ENCODE measurements at places on chromosomes 13 and 19.

DNA sequence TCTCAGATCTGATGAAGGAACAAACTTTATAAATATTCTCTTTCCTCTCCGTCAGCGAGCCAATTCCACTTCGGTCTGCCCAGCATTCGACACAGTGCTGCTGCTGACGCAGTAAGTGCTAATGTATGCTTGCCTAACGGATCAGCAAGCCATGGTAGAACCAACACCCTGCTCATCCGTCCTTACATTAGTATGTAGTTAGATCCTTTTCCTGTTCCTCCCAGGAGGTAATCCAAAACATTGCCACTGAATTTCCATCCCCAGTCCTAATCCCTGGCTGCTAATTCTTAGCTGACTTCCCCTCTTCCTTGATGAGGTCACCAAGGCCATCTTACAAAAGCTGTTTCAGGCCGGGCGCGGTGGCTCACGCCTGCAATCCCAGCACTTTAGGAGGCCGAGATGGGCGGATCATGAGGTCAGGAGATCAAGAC is 88.0 kb downstream of the STARD13 start:
- no peak for DNase-seq

DNA sequence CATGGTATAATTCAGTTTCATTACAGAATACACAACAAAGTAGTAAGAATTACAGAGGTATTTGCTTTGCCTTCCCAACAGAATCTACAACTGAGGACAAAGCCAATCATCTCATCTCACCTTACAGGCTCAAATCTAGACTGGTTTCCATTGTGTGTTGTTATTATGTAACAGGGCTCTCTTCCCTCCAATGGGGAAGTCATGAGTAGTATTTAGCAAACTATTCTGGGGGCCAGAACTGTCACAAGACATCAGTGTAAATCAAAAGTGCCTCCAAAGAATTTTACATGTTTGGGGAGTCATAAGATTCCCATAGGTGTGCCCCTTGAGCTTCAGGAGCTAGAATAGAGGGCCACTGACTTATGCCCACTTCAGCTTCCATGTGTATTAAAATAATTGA is 187.0 kb upstream of the EDNRB start:
- DNase-seq: no peak

DNA sequence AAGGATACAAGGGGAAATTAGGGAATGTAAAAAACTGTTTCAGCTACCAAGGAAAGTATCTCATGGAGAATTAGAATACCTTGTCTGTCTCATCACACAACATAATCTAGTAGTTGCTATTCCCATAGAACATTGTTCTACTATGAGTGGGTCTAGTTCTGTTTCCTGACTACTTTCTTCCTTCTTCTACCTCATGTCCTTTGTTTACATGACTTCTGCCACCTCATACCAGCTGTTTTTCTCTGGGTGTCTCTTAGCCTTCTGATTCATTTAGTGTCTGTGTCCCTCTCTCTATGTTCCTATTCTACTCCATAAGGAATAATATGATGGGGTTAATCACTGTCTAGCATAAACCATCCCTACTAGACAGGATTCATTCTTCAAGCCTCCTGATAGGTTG is 887.3 kb downstream of the DIAPH3 start:
- no peak for DNase-seq

GRCh38 chr13:68727798-68728197 is 1379.8 kb upstream of the ATXN8OS start:
- no peak for DNase-seq

DNA sequence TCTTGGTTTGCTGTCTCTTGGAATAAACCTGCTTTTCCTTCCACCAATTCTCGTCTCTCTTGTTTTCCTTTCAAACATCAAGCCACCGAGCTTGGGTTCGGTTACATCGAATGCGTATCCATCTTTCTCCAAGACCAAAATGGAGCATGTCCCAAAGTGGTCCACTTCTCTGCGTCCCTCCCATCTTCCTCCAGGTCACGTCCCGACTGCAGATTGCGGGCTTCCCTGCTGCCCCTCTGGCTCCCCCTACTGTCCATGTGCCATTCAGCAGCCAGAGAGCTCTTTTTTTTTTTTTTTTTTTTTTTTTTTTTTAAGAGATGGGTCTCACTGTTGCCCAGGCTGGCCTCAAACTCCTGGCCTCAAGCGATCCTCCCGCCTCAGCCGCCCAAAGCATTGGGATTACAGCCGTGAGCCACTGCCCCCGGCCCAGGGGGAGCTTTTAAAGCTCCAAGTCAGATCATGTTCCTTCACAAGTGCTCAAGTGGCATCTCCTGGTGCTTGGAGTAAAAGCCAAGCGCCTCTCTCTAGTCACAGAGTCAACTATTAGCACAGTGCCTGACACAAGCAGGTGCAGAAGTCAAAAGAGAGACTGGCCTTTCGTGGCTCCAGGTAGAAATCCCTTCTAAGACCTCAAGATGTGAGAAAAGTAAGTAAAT is 10.0 kb downstream of the COL5A3 start:
- DNase-seq: peak; percentile 82

- no peak for DNase-seq
These were observed 18.8 kb downstream of the ZSCAN5A start for GRCh38 chr19:56295531-56296455.

DNA sequence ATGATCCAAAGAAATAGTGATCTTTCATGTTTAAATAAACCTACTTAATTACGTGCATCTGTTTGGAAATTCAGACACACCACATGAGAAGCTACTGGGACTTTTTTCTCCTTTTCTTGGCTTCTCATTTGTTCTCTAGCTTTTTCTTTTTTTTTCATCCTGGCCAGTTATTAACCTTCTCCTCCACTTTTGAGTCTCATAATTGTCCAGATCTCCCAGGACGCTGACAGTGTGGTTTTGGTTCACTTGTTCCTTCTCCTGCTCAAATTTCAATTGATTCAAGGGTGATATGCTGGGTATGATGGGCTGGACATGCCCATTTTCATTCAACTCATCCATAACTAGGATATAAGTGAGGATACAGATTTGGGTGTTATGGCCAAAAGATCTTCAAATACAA is 152.3 kb downstream of the TM9SF2 start:
- DNase-seq: no peak

- DNase-seq: no peak
These were observed 13.4 kb downstream of the RB1 start for GRCh38 chr13:48316826-48317510.

GRCh38 chr19:2973229-2973628 is 4.1 kb upstream of the TLE6 start:
- DNase-seq: no peak

DNA sequence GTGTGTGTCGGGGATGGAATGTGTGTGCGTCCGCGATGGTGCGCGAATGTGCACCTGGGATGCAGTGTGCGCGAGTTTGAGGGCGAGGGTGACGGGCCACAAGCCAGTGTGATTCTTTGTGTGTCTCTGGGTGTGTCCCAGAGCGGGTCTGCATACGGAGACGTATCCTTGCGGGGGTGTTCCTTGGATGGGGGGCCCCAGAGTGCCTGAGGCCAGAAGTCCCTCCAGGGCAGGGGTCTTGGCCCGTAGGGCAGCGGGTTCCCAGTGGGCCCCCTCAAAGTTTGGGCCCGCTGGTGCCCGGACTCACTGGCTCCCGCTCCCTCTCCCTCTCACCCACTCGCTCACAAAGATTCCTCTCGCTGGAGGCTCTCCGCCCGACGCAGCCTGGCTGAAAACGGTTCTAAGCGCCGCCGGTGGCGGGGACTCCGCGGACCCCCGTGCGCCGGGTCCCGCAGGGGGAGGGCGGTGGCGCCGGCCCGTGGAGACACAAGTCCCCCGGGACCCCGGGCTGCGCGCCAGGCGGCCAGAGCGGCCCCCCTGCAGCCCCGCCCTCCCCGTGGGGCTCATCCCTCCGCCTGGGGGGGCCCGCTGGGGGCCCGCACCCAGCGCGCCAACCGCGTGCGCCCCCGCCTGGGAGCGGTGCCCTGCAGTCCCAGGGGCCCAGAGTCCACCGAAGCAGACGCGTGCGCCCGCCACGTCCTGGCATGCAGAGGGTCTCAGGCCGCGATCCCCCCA is 886 bp downstream of the CRLF1 start:
- no peak for DNase-seq

- no peak for DNase-seq
These were observed 419 bp downstream of the KDM4B start for GRCh38 chr19:4969292-4969771.

- peak; percentile 29 for DNase-seq
These were observed 18.3 kb downstream of the KDM4B start for GRCh38 chr19:4987256-4987655.

DNA sequence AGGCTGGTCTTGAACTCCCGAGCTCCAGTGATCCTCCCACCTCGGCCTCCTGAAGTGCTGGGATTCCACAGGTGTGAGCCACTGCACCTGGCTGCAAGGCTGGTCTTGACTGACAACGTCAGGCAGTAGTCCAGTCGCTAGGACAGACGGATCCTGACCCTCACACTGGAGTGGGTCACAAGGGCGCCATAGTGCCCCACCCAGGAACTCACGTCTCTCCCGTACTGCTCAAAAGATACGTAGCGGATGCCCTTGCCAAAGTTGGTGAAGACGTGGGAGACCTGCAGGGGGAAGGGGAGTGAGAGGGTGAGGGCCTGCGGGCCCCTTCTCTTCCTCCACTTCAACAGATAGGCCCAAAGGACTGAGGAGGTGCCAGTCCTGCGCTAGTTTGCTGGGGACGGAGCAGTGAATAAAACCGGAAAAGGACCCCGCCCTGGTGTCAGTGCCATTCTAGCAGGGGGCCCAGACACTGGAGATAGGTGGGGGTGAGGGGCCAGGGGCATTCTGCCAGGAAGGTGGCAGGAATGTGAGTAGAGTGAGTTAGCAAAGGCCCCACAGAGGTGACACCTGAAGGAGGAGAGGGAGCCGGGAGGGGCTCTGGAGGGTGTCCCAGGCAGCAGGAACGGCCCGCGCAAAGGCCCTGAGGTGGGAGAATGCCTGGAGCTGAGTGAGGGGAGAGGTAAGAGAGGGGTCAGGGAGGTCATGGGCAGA is 11.9 kb downstream of the MRPS12 start:
- DNase-seq: no peak

GRCh38 chr13:74027161-74027779 is 106.9 kb downstream of the KLF12 start:
- no peak for DNase-seq

DNA sequence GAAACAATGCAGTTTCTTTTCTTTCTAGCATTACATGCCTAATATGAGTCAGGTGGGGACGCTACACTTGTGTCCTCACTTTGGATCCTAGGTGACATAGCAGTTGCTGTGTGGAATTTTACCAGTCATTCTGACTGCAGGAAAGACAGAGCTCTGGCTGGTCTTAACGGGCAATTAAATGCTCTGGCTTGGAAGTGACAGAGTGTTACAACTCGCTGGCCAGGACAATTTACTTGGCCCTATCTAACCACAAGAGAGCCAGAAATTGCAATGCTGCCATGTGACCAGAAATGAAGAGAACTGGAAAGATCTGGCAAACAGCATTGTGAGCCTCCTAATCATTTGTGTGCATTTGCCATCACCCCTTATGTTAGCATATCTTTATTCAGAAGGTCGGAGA is 351.1 kb downstream of the DCT start:
- DNase-seq: no peak

DNA sequence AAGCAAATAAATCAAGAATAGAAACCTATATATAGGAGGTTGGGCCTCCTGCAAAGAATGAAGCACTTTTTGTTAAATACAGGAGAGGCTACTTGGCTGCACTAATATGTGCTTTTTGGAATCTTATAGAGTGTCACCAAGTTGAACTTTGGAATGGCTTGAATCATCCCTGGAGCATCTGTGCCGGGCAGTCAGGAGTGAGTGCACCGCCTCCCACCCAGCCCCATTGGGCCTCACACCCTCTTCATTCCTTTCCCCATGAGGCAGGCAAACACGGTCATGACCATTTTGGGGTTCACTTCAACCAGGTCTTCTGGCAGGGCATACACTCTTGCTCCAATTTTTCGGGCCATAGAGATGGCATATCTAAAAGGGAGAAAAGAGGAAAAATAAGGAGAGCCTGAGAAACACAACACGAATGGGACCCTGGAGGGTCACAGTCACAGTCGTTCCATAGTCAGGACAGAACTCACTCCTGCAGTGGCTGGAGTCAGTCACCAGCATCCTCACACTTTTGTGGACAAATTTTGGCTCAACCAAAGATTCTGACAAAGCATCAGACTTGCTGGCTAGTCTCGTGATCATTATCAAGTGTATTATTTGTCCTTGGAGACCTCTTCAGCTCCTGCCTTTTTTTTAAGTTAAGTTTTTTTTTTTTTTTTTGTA is 22.7 kb upstream of the CPB2 start:
- DNase-seq: no peak

DNA sequence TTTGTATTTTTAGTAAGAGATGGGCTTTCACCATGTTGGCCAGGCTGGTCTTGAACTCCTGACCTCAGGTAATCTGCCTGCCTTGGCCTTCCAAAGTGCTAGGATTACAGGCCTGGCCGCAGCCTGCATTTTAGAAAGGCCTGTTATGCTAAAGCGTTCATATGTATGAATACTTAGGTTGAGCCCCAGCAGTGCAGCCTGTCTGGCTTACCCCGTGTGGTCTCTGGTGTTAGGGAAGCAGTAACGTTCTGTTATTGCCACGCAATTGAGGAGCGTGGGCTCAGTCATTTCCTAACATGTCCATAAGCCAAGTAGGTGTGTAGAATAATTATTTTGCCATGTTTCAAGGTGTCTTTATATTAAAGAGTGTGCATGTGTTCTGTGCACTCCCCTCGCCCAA is 14.3 kb downstream of the HNRNPM start:
- DNase-seq: no peak

- DNase-seq: no peak
These were observed 26.6 kb downstream of the SIGLEC7 start for GRCh38 chr19:51168564-51169282.

DNA sequence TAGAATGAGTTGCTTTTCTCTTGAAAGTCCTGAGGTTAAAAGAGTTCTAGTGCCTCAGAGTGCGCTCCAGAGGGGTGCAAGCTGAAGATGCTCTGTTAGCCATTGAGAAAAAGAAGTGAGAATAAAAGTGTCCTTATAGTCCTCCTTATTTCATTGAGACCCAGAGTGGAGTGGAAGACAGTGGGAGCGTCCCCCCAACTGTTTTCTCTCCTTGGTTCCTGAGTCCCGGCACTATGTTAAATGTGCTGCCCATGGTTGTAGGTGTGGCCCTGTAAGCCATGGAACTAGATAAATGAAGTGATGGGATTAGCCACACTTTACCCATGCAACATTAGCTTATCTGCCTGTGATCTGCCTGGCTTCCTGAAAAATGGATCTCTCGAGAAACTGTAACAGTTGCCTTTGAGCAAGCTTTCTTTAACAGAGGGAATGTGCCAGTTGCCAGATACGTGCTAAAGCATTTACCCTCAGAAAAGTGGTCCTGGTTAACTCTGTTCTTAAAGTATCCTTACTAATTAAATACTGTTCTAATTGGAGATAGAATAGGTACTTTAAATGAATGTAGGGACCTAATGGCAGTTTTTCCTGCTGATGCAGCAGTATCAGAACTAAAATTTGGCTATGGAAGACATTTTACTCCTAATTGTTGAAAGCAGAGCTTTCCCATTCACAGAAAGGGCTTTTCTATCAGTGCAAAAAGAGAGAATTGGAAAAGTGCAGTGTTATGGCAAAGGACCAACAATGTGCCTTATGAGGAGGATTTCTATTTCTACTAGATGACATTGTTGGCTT is 21.4 kb upstream of the PSG9 start:
- DNase-seq: no peak

All from fibroblast of skin of scalp (primary cell).